Thymus (tissue), 14 donors: ENCODE measurements at places on chromosomes 5 and 9.
A peak's percentile ranks its signal among the peaks of the same experiment; 100 is the strongest.

- DNase-seq, result no peak
Observed at GRCh38 chr5:166331521-166331920, 1959.9 kb upstream of the WWC1 start.

- DNase-seq, result peak; percentile 4
Observed at GRCh38 chr9:84597131-84597530, 72.4 kb upstream of the NTRK2 start.

GRCh38 chr5:81626524-81626923, 124.4 kb downstream of the SSBP2 start:
- no peak for DNase-seq

DNA sequence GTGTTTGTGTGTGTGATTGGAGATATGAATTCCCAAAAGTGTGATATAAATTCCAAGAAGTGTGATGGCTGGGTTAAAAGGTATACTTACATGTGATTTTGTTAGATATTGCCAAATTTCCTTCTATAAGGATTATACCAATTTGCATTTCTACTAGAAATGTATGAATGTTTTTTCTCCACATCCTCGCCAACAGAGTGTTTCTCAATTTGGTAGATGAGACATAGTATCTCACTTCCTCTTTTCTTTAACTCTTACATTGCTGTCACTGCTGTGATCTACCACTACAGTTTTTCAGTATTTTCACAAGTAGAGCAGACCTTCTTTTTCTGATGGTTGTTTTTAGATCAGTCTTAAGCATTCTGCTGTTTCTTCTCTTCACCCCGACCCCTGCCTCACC, 111.3 kb downstream of the FER start:
- no peak for DNase-seq

GRCh38 chr5:267716-268115, 3.7 kb upstream of the PDCD6 start:
- DNase-seq, result no peak
